Activated CD4-positive, alpha-beta T cell treated with anti-CD3 and anti-CD28 coated beads for 1 hour (primary cell): ENCODE measurements at places on chromosomes 4 and X.

DNA sequence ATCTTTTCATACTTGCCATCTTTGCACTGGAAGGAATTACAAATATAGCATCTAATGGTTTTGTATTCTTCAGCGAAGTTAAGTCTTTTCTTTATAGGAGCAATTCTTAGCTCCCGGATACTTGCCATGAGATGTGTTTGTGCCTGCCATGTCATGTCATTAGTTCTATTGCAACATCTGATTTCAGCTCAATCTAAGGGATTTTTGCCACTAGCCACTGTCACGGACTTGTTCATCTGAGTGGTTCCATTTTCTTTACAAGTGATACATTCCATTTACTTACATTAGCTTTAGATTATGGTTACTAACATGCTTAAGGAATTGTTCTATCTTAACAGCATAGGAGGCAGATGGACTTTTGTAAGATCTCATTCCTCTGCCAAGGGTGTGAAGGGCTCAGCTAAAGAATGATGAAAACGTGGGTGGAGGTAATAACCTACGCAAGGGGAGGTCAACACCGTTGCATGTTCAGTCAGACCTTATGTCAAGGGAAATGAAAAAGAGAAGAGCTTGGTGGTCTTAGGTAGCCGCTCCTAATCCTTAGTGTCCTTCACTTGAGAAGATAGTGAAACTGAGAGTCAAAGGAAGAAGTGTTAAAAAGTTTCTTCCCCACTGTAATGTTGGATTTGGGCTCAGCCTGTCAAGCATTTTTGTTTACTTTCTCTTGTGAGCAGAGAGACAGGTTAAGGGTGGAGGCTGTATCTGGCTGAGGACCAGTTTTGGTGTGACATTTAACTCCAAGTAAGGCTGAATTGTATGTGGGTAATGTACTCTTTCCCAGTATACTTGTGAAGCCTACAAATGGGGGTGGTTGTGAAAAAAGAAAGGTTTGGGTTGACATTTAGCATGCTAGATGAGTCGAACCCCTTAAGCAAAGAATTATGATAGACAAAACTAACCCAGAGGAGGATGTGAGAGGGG is 3.6 kb upstream of the KLHL2 start:
- DNase-seq, result no peak

DNA sequence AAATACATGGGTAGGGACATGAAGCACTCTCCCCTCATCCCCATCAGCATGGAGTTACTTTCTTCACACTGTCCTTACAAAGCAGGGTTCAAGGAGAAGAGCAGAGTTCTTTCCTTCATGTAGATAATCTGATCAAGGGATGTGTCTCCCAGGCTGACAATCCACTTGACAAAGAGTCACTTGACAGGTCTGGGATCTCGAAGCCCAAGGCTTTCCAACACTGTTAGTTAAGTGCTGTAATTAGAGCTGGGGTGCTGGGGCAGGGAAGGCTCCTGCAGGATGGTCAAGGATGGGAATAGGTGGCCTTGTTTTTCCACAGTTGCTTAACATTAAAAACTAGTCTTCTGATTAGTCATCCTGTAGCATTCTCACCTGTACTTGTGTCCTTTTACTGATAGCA is 38.0 kb downstream of the CCNG2 start:
- DNase-seq, result no peak

DNA sequence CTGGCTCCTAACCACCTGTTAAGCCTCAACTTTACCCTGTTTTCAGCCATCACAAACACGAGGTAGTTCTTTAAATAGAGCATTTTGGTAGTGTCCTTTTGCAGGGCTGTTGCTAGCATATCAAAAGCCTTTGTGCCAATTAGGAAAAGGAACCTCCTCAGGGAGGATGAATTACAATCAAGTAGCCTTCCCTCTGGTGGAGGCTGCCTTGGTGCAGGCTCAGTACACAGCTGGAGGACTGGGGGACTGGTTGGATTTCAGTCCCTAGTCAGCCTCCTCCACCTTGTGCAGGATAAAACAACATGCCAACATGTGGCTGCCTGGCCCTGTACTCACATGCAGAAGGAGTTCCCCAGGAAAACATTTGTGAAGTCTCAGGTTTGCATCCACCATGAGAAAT is 53.1 kb downstream of the RASGEF1B start:
- DNase-seq, result no peak

- no peak for DNase-seq
These were observed 56.0 kb downstream of the MAGEB10 start for GRCh38 chrX:27863809-27864208.

GRCh38 chrX:68650491-68650890 is 3.0 kb downstream of the STARD8 start:
- no peak for DNase-seq

DNA sequence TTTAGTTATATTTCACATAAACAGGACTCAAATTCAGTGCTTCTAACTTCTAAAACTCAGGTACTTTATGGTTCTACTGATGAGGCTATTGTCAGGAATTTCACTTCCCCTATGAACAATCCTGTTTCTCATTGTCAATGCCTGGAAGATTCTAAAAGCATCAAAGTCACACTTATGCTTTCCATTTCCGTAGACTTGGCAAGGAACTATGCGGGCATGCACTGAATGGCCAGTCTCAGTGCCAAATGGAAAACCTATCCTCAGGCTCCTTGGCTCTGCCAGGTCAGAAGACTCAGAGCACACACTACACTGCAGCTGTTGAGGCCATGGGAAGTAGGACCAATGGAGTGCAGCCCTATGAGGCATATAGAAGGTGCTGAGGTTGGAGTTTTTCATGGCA is 97.0 kb upstream of the PTPN13 start:
- no peak for DNase-seq

DNA sequence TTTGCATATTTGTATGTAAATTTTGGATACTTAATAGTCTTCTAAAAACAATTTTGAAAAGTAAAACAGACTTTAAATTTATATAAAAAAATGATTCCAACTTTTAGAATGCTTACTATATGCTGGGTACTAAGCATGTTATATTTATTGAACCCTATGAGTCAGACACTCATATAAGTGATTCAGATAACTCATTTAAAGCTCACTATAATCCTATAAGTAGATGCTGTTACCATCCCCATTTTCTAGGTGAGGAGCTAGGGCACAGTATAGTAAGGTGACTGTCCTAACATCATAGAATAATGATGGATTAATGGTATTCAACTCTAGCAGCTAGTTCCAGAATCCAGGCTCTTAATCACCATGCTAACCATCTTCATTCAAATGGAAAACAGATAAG is 877.0 kb upstream of the GRID2 start:
- DNase-seq, result no peak

DNA sequence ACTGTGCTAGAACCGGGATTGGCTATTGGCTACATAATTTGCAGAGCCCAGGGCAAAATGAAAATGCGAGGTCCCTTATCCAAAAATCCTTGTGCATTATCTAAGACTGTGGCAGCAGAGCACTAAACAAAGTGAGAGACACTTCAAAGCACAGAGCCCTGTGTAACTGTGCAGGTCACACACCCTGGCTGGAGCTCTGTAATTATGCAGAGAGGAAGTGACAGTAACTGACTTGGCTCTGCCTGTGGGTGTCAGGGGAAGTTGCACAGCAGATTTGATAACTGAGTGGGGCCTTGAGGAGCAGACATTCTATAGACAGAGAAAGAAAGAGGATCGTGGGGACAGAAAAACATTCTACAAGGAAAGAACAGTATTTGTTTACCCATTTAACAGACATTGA is 173.5 kb upstream of the FMR1 start:
- DNase-seq, result no peak
